ENCODE measurements at places on chromosomes 2 and 18.

- DNase-seq = no peak
Observed at GRCh38 chr18:11842562-11842961, 8.7 kb upstream of the CHMP1B start.

DNA sequence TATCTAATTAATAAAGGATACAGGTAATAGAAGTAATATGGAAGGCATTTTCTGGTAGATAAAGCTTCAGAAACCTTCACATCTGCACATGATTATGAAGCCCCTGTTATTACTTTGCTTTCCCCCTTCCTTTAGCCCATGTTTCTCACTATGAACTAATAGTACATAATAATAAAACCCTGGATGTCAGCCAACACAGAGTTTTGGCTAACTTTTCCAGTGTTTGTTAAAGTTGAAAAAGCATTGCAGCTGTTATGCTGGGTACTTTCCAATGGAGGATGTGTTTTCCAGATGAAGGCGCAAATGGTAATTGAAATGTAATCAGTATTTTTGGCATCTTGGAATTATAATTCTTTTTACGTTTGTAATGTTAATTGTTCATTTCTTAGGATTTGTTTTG is 43.5 kb downstream of the SPTBN1 start:
- no peak for DNase-seq

- no peak for DNase-seq
Observed at GRCh38 chr2:105400138-105400540, 1.3 kb upstream of the FHL2 start.

- DNase-seq = no peak
Observed at GRCh38 chr2:108869542-108869941, 83.0 kb downstream of the CCDC138 start.

GRCh38 chr18:55405893-55406406 is 182.0 kb downstream of the TCF4 start:
- peak; percentile 55 for DNase-seq

DNA sequence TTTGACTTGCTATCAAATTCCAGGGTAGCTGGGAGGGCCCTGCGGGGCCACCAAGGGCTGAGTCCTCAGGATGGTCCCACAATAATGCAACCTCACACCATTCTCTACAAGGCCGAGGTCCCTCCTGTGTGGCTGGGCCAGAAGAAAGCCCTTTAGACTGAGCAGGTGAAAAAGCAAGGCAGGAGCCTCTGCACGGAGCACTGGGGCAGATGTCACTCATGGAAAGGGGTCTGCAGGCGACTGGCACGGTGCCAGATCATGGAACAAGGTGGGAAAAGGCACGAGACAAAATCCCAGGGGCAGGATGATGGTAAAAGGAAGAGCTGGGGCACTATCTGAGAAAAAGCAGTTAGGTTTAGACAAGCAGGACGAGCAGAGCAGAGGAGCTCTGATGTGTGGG is 16.1 kb downstream of the HJURP start:
- DNase-seq = no peak

DNA sequence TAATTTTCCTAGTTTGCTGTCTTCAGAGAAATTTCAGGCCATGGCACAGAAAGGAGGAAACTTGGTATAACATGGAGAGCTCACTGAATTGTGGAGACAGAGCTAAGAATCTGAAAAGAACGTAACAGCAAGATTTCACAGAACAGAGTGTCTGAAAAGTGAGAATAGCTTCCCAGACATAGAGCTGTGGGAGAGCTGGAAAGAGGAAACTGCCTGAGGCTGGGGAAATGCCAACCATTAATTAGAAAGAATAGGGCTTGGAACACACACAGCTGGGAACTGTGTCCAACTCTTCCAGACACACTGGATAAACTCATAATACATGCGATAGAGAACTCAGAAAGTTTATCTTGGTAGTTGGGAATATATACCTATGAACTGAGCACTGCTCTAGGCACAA is 51.6 kb upstream of the KYNU start:
- no peak for DNase-seq

GRCh38 chr2:194203898-194204297 is 1453.1 kb upstream of the SLC39A10 start:
- DNase-seq = no peak

GRCh38 chr2:175884697-175885393 is 117.2 kb downstream of the LNPK start:
- DNase-seq = no peak

GRCh38 chr2:177478029-177478428 is 85.5 kb downstream of the AGPS start:
- no peak for DNase-seq

DNA sequence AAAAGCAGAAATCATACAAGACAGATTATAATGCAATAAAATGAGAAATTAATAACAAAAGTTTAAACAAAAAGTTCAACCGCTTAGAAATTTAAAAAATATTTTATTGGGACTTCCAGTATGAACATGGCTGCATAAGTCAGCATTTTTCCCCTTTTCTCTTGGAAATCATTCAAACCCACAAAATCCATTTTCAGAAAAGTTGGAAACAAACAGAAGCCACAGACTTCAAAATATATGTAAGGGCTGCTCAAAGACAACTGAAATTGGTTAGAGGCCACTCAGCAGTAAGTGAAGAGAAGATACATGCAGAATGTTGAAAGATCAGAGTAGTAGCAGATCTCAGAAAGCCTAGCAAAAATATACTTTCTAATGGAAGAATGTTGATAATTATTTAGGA is 194.0 kb downstream of the DYSF start:
- DNase-seq = no peak

DNA sequence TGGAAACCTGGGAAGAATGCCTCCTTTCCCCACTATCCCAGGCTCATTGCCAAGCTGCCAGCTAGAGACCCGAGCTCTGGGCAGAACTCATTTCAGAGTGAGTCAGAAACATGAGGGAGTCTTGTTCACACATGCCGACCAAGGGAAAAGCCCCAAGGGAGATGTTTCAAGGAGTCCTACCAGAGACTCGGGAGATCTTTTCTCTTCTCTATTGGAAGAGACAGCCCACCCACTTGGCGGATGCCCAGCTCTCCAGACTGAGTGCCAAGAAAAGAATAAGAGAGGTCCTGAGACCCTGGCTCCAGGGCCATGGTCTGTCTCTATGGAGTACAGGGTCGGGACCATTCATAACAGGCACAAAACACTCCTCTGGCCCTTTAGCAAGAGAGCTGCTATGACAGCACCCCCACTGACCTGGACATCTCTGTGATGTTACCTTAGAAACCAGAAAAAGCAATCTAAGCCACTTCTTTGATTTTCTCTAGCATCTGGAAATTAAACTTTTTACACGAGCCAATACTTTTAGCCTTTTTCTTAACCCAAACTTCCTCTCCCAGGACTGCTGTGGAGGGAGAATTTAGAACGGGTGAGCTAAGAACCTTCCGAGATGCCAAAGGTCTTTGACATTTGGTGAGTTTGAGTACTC is 18.5 kb upstream of the IGFBP5 start:
- DNase-seq = no peak

- DNase-seq = no peak
Observed at GRCh38 chr2:9225806-9226205, 19.2 kb downstream of the ASAP2 start.

- DNase-seq = no peak
Observed at GRCh38 chr2:31197166-31197565, 20.1 kb downstream of the CAPN14 start.

GRCh38 chr2:241539616-241540374 is 18.8 kb upstream of the BOK start:
- peak; percentile 52 for DNase-seq

- peak; percentile 39 for DNase-seq
Observed at GRCh38 chr2:235433860-235434259, 60.0 kb upstream of the AGAP1 start.

DNA sequence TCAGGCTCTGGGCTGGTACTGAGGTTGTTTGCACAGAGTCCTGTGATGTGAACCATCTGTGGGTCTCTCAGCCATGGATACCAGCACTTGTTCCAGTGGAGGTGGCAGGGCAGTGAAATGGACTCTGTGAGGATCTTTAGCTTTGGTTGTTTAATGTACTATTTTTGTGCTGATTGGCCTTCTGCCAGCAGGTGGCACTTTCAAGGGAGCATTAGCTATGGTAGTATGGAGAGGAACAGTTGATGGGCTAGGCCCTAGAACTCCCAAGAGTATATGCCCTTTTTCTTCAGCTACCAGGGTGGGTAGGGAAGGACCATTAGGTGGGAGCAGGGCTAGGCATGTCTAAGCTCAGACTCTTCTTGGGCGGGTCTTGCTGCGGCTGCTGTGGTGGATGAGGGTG is 257.0 kb upstream of the GYPC start:
- DNase-seq = no peak

GRCh38 chr2:37851828-37852584 is 73.1 kb upstream of the RMDN2 start:
- no peak for DNase-seq

DNA sequence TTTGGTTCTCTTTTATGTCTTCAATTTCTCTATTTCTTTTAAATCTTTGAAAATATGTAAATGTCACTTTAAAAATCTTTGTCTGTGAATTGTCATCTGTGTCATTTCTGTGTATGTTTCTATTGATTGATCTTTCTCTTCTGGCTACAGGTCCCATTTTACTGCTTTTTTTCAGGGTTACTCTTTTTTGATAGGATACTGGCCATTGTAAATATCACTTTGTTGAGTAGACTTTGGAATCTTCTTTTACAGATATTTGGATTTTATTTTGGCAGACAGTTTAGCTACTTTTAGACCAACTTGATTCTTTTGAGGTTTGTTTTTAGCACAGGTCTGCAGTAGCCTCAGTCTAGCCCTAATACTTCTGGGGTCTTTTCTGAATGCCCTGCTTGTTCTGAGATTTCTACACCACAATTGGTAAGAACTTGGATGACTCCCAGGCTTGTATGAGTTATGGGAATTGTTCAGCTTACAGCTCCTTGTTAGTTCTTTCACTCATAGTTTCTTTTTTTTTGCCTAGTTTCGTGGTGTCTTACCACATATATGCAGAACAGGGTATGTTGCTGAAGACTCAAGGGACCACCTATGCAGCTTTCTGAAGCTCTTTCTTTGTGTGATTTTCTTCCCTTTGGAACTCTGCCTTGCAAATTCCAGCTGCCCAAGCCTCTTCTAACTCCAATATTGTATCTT is 122.2 kb downstream of the QPCT start:
- no peak for DNase-seq

DNA sequence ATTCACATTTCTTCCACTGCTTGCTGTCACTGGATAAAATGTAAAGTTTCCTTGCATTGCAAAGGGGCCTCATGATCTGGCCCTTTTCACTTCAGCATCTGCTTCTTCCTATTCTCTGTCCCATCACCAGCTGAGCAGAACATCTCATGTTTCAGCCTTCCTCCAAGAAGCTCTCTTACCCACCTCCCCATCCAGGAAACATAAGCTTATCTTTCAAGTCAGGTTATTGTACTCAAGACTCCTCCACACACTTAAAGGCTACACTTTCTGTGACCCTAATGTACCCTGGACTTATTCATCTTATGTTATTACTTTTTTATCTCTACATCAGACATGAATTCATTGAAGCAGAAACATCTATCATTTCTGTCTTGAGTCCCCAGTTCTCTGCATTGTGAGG is 230.5 kb downstream of the PMAIP1 start:
- no peak for DNase-seq

- DNase-seq = no peak
Observed at GRCh38 chr2:232117413-232117812, 155.9 kb downstream of the DIS3L2 start.

- no peak for DNase-seq
Observed at GRCh38 chr2:168687314-168687713, 115.1 kb upstream of the NOSTRIN start.

GRCh38 chr18:46917803-46918600 is 600 bp downstream of the KATNAL2 start:
- no peak for DNase-seq

DNA sequence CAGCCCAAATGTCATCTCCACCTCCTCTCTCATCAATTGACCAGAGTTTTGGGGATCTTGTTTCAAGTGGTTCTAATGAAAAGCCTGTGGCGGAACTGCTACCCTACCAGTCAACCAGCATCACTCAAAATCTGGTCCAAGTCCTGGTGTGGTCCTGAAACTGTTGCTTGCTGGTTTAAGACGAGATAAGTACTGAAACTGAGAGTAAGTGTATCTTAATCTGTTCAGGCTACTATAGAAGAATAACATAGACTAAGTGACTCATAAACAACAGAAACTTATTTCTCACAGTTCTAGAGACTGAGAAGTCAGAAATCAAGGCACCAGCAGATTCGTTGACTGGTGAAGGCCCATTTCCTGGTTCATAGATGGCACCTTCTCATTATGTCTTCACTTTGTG is 879 bp upstream of the GALNT5 start:
- DNase-seq = no peak

DNA sequence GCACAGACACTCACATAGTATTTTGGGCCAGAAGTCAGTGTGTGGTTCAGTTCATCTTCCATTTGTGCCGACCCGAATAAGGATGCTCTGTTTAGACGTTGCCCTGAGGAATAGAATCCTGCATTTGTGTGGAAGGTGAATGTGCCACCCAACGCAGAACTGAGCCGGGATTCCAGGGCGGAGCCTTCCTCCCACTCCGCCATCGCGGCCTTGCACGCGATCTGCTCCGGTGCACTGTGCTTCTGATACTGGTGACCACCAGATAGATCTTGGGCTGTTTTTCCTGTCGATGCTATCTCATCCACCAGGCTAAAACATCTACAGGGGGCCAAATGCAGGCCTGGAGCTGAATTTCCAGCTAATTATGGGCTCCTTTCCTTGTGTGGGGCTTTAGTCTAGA is 29.6 kb upstream of the SNTG2 start:
- peak; percentile 57 for DNase-seq

DNA sequence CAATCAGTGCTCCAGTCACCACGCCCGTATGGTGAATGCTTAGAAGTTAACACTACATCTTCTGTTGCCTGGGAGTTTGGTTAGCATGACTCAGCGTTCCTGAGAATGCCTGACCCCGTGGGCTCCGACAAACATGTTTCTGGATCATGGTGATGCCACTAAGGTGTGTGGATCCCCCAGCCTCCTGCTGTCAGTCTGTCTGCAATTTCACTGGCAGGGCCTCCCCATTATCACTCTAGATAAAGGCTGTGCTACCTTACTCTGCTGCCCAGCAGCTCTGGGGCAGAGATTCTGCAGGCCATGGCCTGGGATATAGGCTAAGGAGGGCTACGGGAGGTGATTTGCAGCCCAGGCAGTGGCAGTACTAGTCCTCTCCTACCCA is 66.0 kb downstream of the STPG4 start:
- DNase-seq = no peak

DNA sequence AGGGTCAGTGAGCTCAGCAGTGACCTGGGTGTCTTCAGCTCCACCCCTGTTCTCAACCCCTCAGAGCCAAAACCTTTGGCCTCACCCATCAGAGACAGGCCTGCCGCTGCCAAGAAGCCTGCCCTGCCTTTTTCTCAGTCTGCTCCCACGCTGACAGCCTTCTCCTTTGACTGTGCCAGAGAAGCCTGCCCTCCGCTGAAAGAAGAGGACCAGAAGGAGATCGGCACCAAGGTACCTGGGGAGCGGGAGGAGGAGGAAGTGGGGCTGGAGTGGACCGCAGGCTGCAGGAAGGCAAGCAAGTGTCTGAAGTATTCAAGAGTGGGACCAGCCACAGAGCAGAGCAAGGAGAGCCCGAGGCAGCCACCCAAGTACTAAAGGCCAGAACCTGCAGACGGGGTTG is 33.2 kb downstream of the TOGARAM2 start:
- no peak for DNase-seq

GRCh38 chr2:163656622-163657280 is 79.1 kb downstream of the FIGN start:
- DNase-seq = no peak
